ENCODE measurements at places on chromosomes 7 and 10.

GRCh38 chr10:79094412-79095175 lies 25.8 kb downstream of the ZMIZ1 start:
- no peak for DNase-seq

GRCh38 chr7:128841921-128842673 lies 11.9 kb downstream of the FLNC start:
- peak; percentile 5 for DNase-seq

- no peak for DNase-seq
These were observed 224.2 kb upstream of the NPY start for GRCh38 chr7:24059775-24060174.

DNA sequence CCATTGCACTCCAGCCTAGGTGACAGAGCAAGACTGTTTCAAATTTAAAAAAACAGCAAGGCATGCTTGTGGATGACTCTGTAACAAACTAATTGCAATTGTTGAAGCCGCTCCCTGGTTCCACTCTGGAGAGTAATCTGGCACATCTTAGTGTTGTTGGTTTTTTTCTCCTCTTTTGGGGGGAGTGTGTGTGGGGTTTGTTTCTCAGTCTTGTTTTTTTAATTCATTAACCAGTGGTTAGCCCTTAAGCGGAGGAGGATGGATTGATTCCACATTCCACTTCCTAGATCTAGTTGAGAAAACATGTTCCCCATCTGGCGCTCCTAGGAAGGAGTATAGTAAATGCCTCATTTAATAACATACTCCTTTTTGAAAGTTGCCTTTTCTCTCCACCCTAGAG lies 8.6 kb upstream of the ZNF713 start:
- DNase-seq, result no peak

DNA sequence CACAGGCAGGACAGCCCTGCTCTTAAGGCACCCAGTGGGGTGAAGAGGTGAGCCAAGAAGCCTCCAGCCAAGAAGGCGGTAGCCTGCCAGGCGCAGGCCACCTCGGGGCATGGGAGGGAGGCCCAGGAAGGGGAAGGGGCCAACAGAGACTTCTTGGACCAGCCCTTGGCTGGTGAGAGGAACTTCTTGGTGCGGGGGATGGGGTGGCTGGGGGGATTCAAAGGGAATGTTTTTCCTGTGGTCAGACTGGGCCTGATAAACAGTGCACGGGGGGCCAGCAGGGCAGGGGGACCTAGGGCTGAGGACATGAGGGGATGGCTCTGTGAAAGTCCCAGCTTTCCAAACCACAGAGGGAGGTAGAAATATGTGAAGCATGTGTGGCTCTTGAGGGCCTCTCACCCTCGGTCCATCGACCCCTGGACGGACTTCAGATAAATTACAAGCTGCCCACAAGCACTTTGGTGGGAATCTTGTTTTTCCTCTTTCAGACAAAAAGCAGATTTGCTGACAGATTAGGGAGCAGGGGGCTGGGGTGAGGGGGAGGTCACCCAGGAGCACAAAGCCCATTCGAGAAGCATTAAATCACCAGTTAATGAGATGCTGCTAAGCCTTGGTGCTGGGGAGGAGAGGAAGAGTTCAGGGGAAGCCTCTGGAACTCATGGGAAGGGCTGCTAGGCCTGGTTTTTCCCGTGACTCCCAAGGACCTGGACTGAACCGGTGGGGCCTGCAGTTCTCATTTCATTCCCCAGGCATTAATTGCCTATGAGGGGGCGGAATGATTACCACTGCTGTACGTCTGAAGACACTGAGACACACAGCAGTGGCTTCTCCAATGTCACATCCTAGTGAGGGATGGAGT lies 11.3 kb downstream of the CRYGN start:
- DNase-seq, result no peak

DNA sequence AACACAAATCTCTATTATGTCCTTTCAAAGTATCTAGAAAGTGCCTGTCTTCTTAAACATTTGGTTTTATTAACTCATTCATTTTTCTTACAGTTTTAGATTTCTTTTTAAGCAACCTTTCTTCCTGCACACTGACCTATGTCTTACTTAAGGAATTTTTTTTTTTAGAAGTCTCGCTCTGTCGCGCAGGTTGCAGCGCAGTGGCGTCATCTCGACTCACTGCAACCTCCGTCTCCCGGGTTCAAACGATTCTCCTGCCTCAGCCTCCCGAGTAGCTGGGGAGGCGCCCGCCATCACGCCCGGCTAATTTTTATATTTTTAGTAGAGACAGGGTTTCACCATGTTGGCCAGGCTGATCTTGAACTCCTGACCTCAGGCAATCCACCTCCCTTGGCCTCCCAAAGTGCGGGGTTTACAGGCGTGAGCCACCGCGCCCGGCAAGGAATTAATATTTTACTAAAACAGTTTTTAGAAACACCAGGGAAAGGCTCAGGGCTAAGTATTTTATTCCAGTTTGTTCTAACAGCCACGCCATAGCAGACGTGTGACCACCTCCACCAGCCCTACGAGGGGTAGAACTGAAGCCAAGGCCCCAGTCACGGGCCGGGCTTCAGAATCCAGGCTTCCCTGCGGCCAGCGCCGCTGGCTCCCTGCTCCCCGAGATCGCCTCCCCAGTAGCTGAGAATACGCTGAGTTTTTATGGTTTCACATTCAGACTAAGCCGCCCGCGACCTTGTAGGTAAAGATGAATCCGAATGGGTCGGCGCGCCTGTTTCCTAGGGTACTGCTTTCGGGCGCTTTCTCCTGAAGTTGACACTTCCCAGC lies 941 bp upstream of the LUC7L2 start:
- DNase-seq, result no peak

DNA sequence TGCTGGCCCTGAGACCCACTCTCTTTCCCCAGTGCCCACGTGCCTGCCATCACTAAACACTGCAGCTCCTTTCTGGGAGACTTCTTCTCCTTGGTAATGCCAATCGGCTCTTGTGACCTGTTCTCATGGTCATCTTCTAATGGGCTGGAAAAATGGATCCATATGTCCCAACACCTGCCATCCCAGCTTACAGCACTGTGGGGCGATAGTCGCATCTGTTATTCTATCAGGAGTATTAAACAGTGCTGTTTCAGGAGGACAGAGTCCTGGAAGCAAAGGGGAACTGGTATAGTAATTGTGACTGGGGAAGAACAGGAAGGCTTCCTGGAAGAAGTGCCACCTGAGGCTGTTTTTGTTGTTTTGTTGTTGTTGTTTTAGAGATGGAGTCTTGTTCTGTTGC lies 411.2 kb downstream of the GLRX3 start:
- no peak for DNase-seq

GRCh38 chr10:47321521-47322195 lies 596 bp upstream of the GDF2 start:
- DNase-seq, result no peak

GRCh38 chr10:85611746-85612377 lies 754.7 kb downstream of the GRID1 start:
- no peak for DNase-seq

DNA sequence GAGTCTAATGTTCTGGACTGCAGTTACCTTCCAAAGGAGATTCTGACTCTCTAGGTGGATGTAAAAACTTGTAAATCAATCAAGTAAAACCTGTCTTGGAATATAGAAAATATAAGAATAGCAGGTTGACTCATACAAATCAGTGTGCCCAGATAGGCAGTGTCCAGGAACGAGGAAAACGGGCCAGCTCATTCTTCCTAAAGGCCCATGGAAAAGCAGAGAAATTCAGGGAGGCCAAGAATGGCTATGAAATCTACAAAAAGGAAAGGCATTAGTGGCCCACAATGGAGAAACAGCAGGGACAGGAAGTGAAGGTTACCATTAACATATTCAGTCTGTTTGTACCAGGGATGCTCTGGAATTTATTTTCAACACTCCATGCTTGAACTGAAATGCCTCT lies 14.9 kb downstream of the GLI3 start:
- DNase-seq, result no peak

Measured in stimulated activated CD8-positive, alpha-beta memory T cell treated with anti-CD3 and anti-CD28 coated beads, Interleukin-15, amount 100 ng/mL, for 4 hours (primary cell).